Amygdala (tissue), 56 donors: ENCODE measurements at places on chromosomes 7 and 10.

DNA sequence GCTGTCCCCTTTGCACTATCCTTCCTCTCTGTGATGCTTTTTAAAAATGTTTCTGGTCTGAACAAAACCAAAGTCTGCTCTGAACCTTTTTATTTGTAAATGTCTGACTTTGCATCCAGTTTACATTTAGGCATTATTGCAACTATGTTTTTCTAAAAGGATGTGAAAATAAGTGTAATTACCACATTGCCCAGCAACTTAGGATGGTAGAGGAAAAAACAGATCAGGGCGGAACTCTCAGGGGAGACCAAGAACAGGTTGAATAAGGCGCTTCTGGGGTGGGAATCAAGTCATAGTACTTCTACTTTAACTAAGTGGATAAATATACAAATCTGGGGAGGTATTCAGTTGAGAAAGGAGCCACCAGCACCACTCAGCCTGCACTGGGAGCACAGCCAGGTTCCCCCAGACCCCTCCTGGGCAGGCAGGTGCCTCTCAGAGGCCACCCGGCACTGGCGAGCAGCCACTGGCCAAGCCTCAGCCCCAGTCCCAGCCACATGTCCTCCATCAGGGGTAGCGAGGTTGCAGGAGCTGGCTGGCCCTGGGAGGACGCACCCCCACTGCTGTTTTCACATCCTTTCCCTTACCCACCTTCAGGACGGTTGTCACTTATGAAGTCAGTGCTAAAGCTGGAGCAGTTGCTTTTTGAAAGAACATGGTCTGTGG lies 11.4 kb upstream of the CSGALNACT2 start:
- DNase-seq: no peak

- DNase-seq: no peak
These were observed 3.0 kb upstream of the EBF3 start for GRCh38 chr10:129966889-129967578.

DNA sequence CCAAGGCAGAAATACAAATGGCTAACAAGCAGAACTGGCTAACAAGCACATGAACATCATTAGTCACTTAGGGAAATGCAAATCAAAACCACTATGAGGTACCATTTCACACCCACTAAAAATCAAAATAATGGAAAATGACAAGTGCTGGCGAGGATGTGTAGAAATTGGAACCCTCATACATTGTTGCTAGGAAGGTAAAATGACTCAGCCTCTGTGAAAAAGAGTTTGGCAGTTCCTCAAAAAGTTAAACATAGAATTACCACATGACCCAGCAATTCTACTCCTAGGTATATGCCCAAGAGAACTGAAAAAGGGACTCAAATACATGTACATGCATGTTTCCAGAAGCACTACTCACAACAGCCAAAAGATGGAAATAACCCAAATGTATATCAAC lies 52.8 kb upstream of the ANAPC16 start:
- no peak for DNase-seq

DNA sequence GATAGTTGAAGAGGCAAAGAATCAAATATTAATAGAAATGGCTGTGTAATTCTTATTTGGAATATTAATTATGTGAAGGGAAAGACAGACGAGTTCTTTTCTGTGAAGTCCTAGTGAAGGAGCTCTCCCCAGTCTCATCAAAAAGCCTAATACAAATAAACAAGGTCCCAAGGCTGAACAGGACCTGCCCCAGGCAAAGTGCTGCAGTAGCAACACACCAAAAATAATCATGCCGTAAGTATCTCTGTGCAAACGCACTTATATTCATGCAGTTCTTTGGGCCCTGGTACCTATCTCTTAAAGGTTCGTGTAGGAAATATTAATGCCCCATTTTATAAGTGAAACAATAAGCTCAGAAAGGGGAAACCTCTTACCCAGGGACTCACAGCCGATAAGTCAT lies 12.2 kb upstream of the CHST15 start:
- no peak for DNase-seq

DNA sequence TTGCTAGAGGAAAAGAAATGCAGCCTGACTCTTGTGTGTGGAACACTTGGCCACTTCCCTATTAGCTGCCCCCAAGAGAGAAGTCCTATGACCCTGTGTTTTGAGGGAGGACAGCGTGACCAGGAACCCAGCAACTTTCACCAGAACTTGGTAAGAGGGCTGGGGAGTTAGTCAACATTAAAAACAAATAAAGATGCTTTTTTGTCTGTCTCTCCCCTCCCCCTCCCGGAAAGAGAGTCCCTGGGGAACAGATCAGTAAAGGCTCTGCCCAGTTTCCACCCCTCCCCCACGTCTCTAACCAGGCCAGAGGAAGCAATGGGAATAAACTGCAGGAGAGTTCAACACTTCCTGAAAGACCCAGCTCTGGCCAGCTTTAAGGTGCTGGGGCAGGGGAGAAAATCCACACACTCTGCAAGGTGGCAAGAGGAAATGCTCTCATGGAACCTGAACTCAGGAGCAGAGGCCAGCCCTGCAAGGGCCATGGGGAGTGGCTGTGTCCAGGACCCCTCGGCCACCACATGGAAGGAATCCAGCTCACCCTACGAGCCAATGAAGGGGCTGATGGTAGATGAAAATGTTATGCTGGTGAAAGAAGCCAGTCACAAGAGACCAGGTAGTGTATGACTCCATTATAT lies 21.5 kb downstream of the SH3PXD2A start:
- no peak for DNase-seq

DNA sequence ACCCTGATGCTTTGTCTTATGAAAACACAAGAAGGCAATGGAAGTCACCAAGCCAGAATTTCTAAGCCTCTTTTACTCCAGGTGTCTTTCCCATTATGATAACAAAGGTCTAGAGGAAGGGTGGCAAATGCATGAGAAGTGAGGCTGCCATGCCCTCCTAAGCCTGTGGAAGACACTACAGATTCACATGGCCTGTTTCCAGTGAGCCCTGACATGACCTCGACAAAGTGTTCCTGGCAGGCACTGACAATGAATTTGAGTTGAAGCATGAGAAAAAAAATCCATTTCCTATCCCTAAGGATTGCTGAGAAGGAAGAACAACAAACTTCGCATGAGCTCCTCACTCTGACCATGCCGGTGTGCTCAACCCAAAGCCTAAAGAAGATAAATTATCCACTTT lies 268.0 kb downstream of the HTR7 start:
- no peak for DNase-seq

DNA sequence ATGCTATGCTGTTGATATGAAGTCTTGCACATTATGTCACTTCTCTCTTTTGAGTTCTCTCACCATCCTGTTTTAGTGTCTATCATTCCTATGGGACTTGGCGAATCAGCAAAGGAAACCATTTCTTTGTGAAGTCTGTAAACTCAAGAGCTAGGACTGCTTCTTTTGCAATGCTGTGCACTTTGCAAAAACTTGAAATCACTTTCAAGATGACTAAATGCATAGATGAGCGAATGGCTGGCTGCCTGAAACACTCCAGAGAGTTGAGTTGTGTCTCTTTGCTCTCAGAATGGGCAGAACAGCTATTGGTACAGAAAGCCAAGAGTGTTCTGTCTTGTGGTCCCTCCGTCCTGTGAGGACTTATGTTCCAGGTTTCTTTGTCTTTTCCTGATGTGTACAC lies 18.3 kb upstream of the ELMO1 start:
- DNase-seq: no peak

DNA sequence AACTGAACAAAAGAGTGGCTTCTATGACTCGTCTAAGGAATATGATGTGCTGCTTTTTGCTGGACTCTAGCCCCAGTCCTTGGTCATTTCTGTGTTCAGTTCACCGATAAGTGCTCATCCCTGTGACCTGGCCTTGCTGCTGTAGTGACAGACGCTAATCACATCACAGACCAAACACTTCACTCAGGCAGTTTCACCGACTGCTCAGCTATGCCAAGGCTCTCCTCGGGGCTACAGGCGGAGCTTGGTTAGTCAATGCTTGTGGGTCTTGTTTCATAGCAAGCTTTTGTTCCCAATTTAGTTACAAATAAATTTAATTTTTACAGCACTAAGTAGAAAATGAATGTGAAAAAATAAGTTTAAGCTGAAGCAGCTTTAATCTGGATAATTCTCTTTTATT lies 190.8 kb upstream of the PRKCQ start:
- no peak for DNase-seq

DNA sequence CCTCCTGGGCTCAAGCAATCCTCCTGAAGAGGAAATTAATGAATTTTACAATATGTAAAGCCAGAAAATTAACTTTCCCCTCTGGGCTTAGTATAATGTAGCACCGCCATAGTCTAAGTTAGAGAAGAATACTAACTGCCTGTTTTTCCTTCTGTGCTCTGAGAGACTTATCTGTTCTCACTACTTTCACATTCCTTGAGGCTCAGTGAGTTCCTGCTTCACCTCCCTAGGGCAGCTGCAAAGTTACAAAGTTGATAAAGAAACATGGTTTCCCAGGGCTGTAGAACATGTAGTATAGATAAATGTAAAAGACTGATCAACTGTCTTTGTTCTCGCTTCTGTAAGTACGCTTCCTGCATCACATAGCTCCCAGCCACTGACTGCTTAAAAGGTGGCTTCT lies 16.0 kb upstream of the OLAH start:
- no peak for DNase-seq

DNA sequence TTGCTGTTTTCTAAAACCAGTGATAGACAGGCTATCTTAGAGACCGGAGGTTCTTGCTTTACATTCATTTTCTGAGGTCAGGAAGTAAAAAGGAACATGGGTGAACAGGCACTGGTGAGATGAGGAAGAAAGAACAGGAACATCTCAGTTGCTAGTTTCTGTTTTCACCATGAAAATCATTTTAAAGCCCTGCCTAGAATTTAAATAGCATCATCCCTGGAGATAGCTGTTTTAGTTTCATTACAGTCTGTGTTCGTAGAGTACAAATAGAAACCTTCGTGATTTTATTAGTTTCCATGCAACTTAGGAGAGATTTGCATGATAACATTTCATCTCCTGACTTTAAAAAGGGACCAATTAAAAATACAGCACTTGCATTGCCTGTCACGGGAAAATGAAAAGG lies 14.7 kb downstream of the KCNMA1 start:
- no peak for DNase-seq

- DNase-seq: no peak
These were observed 10.1 kb downstream of the CNOT4 start for GRCh38 chr7:135499818-135500217.

- no peak for DNase-seq
These were observed 101.4 kb upstream of the FAM133B start for GRCh38 chr7:92691578-92691977.

DNA sequence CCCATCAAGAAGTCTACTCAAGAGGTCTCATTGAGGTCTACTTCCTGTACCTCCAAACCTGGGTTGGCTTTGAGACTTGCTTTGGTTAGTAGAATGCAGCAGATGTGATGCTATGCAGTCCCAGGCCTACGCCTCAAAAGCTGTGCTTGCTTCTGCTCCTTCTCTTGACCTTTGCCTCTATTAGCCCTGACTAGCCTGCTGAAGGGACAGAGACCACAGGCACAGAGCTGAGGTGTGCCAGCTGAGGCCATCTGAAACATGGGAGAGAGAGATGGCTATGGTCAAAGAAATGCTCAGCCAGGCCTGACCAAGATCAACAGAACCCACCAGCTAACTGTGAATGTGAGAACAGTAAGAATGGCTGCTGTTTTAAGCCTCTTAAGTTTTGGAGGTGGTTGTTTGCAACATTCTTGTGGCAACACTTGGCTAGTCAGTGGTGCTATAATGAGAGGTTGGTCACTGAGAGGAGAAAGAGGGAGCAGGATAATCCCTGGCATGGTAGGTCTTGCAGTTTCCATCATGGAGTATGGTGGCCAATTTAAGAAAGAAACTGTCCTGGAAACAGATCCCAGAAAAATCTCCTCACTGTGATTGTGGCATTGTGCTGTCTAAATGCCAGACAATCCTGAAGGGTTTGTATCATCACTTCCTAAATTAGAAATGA lies 176.1 kb upstream of the PHYHIPL start:
- no peak for DNase-seq

DNA sequence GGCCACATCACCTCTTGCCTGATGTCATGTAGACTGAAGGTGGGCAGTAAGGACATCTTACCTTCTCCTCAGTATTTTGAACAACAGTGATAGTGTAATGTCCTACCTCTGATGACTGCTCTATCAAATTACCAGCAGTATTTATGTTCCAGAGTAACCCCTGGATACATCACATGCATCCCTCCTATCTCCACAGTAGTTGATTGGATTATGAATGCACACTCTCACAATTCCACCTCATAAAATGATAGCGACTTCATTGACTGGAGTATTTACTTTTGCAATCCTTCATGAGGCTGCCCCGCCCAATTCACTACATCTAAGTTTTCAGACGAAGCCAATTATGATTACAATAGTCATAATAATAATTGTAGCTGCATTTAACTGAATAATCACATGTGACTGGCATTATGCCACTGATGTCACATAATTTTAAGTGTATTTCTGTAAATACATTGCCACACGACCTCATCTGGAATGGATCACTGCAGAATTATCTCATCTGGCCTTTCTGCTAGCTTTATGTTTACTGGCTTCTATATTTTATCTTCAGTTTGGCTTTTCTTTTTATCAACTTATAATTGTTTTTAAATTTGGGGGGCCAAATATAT lies 268.9 kb downstream of the SLC25A13 start:
- no peak for DNase-seq

DNA sequence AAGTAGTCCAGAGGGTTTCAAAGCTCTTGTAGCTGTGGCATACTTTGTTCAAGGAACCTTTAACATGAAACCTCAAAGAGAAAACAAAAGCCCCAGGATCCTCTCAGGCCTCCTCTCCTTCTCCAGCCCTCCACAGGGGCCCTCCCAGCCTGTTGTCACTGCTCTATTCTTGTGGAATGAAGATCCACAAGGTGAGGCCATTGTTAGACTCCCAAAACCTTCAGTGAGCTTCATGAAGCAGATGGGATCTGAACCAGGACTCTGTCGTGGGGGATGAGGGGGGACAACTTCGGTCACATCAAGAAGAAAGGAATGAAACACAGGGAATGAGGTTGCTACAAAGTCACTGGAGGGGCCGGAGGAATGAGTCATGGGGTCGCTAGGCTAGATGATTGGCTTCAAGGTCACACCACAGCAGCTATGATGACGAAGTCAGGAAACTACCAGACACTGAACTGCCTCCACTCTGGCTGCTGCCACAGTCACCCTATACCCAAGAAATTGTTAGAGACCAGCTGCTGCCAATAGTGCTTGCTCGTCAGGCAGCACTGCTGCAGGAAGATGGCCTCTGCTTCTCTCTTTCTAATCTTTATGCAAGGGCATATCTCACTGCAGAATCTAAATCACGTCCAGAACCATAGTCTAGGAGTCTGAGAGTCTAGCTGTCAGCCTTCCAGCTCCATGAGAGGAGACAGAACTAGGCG lies 208.8 kb downstream of the HIBADH start:
- DNase-seq: no peak

- no peak for DNase-seq
These were observed 95.9 kb downstream of the DNMBP start for GRCh38 chr10:99913831-99914235.

DNA sequence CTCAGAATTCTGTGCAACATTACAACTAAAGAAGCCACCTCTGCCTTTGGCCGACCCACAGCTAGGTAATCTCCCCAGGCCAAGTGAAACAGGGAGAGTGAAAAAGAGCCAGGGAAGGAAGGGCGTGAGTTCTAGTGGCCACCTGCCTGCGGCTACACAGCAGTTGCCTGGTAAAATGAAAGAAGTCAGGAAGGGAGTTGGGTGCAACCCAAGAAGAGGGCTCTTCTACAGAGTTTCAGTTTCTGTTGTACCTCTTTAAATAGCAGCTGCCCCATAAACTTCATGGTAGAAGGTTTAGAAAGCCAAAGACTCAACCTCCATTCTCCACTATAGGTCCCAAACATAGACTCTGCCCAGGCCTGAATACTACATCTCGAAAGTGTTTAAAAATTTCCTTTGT lies 76.2 kb upstream of the TMEM168 start:
- no peak for DNase-seq
